Progenitor cell of endocrine pancreas (in vitro differentiated cells): ENCODE measurements at places on chromosomes 1 and 21. TPM values are rescaled to one million over a fixed set of nuclear protein-coding genes. Genes with fewer than 3 reads are reported as not detected.
A peak's percentile ranks its signal among the peaks of the same experiment; 100 is the strongest.

The ASCL5 gene
- total RNA-seq, result 0.26 and 0.36 TPM in 2 replicates

The CYP4A22 gene
- total RNA-seq, result not detected in 2 replicates

The DYRK3 gene
- 8.4 and 9.1 TPM in 2 replicates for total RNA-seq

The SNAP47 gene
- 38.8 and 39.6 TPM in 2 replicates for total RNA-seq

The SPATA1 gene
- 1.9 and 2.5 TPM in 2 replicates for total RNA-seq

The NCMAP gene
- total RNA-seq, result 1.3 and 1.7 TPM in 2 replicates

The SLAMF8 gene
- total RNA-seq, result not detected in 2 replicates

DNA sequence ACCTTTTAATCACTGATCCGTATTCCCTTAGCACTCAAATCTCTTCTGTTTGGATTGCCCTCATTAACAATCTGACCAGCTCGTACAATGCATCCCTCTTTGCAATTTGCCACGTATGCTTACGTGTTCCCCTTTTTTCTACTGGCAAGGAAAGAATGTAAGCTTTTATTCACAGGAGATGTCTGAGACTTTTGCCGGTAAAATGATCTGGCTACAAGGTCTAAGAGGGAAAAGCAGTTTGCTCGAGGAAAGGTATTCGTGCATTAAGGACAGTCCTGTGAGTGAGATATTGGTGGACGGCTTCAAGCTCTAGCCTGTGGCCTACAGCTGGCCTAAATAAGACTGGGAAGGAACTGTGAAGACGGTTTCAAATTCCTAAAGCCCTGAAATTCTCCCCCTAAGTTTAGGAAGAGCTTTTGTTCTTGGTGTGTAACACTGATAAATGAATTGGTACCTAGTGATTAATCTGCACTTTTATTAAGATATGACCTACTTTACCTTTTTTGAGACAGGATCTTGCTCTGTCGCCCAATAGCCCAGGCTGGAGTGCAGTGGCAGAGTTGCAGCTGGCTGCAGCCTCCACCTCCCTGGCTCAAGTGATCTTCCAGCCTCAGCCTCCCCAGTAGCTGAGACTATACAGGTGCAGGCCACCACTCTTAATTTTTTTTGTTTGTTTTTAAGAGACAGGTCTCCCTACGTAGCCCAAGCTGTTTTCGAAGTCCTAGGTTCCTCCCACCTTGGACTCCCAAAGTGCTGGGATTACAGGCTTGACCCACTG lies 895 bp upstream of the UBR4 start:
- H3K27me3 ChIP-seq, result no peaks in the 10 kb centered on the region
- no peaks in the 10 kb centered on the region for H3K36me3 ChIP-seq

- H3K36me3 ChIP-seq, result no peaks in the 10 kb centered on the region
- H3K4me1 ChIP-seq, result peaks cover 31% of the 10 kb centered on the region
- DNase-seq, result peak; percentile 49
- H3K4me3 ChIP-seq, result peak overlapping the region; percentile 96
Observed at GRCh38 chr1:214552174-214552608, 789 bp upstream of the PTPN14 start.

GRCh38 chr1:65279070-65279779 lies 30.1 kb upstream of the DNAJC6 start:
- peaks cover 20% of the 10 kb centered on the region for H3K4me1 ChIP-seq
- no peaks in the 10 kb centered on the region for H3K36me3 ChIP-seq
- no peak overlapping the region for H3K27ac ChIP-seq
- DNase-seq, result no peak

GRCh38 chr1:176691251-176692228 lies 228.6 kb downstream of the PAPPA2 start:
- no peak overlapping the region for H3K4me3 ChIP-seq
- peak overlapping the region; percentile 73 for H3K27ac ChIP-seq
- no peaks in the 10 kb centered on the region for H3K27me3 ChIP-seq
- H3K4me1 ChIP-seq, result peaks cover 14% of the 10 kb centered on the region
- DNase-seq, result no peak

GRCh38 chr1:99577313-99577712 lies 68.6 kb upstream of the PALMD start:
- H3K36me3 ChIP-seq, result no peaks in the 10 kb centered on the region
- DNase-seq, result no peak
- no peak overlapping the region for H3K27ac ChIP-seq
- H3K4me3 ChIP-seq, result no peak overlapping the region
- peaks cover 35% of the 10 kb centered on the region for H3K4me1 ChIP-seq

GRCh38 chr1:24257373-24257772 lies 61.8 kb upstream of the GRHL3 start:
- peaks cover under 1% of the 10 kb centered on the region for H3K27me3 ChIP-seq
- no peak overlapping the region for H3K4me3 ChIP-seq
- no peak for DNase-seq
- no peaks in the 10 kb centered on the region for H3K4me1 ChIP-seq

DNA sequence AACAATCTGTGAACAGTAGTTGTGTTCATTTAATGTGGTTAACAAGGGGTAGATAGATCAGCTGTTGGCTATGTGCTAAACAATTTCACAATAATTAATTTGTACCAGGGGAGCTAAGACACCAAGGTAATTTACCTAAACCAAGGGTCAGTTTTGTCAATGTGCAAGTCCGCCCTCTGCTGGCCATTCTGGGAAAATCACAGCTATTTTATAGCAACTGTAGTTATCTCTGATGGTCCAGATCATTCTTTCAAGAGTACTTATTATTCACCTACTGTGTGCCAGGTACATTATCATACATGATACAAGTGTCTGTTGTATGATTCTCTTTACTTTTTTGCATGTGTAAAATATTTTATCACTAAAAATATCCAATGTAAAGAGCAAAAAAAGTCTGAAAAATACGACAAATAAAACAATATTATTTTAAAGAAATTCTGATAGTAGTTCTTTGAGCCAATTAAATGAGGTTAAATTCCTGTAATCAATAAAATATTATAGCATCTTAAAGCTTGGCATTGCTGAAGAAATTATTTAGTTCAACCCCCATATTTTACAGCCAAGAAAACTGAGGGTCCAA lies 312.3 kb upstream of the FAM78B start:
- H3K27me3 ChIP-seq, result no peaks in the 10 kb centered on the region
- peak; percentile 34 for DNase-seq
- no peak overlapping the region for H3K4me3 ChIP-seq
- no peak overlapping the region for H3K27ac ChIP-seq
- peaks cover 4% of the 10 kb centered on the region for H3K4me1 ChIP-seq

- no peak overlapping the region for H3K4me3 ChIP-seq
- H3K27ac ChIP-seq, result peak overlapping the region; percentile 1
- H3K27me3 ChIP-seq, result peaks cover 31% of the 10 kb centered on the region
- DNase-seq, result peak; percentile 57
Observed at GRCh38 chr1:207885129-207886032, 25.5 kb downstream of the CD34 start.

GRCh38 chr1:228860911-228861831 lies 125.9 kb downstream of the RHOU start:
- peak overlapping the region; percentile 91 for H3K27ac ChIP-seq
- H3K27me3 ChIP-seq, result no peaks in the 10 kb centered on the region
- H3K36me3 ChIP-seq, result no peaks in the 10 kb centered on the region
- H3K4me1 ChIP-seq, result peaks cover 54% of the 10 kb centered on the region
- no peak for DNase-seq

GRCh38 chr1:11280719-11281376 lies 7.8 kb downstream of the UBIAD1 start:
- no peak overlapping the region for H3K27ac ChIP-seq
- H3K4me1 ChIP-seq, result peaks cover 5% of the 10 kb centered on the region
- H3K27me3 ChIP-seq, result no peaks in the 10 kb centered on the region
- H3K4me3 ChIP-seq, result no peak overlapping the region
- H3K36me3 ChIP-seq, result peaks cover 4% of the 10 kb centered on the region
- no peak for DNase-seq

DNA sequence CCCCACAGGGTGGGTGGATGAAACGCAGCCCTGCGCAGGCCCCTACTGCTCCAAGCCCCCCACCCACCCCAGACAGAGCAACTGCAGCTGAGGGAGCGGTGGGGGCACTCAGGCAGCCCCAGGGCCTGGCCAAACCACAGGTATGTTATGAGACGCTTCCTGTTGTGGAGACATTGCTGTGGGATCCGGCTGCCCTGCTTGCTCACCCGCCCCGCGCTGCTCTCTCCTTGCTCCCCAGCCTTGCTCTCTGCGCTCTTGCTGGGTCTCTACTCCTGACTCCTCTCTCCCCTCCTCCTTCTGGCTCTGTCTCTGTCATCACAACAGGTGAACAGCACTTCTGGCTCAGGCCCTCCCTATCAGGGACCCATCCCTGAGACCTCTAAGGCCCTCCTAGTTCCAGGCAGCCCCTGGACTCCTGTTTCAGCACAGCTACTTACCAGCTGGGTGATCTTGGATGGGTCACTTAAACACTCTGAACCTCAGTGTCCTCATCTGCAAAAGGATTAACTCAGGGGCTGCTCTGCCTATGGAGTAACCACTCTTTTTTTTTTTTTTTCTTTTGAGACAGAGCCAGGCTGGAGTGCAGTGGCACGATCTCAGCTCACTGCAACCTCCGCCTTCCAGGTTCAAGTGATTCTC lies 15.9 kb downstream of the COL8A2 start:
- H3K27ac ChIP-seq, result no peak overlapping the region
- DNase-seq, result no peak
- H3K4me1 ChIP-seq, result no peaks in the 10 kb centered on the region
- H3K27me3 ChIP-seq, result peaks cover 9% of the 10 kb centered on the region
- no peaks in the 10 kb centered on the region for H3K36me3 ChIP-seq
- no peak overlapping the region for H3K4me3 ChIP-seq

DNA sequence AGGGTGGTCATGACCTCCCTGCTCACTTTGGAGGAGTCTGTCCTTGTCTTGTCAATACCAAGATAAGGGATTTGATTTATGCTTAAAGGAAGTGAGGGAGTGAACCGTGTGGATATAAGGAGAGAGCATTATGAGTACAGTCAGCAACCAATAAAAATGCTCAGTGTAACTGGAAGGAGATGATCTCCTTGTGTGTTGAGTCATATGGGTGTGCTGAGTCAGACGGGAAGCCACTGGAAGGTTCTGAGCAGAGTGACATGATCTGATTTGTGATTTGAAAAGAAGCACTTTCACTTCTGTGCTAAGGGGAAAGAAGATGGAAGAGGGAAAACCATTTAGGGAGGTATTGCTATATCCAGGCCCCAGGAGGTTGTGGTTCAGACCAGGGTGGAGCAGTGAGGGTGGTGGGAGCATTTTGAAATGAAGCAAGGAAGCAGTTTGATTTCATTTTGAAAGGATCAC lies 2.5 kb upstream of the BCL10 start:
- H3K27me3 ChIP-seq, result no peaks in the 10 kb centered on the region
- H3K4me3 ChIP-seq, result no peak overlapping the region
- no peak for DNase-seq
- H3K4me1 ChIP-seq, result peaks cover 16% of the 10 kb centered on the region
- no peak overlapping the region for H3K27ac ChIP-seq
- no peaks in the 10 kb centered on the region for H3K36me3 ChIP-seq

GRCh38 chr1:214224611-214225354 lies 56.2 kb upstream of the SMYD2 start:
- peaks cover 50% of the 10 kb centered on the region for H3K27me3 ChIP-seq
- H3K4me1 ChIP-seq, result peaks cover 10% of the 10 kb centered on the region

DNA sequence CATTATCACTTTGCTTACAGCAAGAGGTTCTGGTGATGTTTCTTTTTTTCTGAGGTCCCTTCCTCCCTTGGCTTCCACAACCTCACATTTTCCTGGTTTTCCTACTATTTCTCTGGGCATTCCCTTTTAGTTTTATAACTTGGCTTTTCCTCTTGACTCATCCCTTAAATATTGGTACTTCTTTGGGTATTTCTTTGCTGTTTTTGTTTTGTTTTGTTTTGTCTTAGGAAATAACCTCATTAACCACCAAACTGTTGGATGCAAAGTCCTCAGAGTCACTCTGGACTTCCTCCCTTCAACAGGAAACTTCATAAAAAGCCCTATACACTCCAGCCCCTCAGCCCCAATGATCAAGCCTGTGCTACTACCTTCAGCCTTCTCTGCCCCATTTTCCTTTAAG lies 211.1 kb downstream of the DUSP10 start:
- H3K27ac ChIP-seq, result no peak overlapping the region
- no peaks in the 10 kb centered on the region for H3K4me1 ChIP-seq
- no peak overlapping the region for H3K4me3 ChIP-seq
- no peaks in the 10 kb centered on the region for H3K36me3 ChIP-seq
- DNase-seq, result no peak

DNA sequence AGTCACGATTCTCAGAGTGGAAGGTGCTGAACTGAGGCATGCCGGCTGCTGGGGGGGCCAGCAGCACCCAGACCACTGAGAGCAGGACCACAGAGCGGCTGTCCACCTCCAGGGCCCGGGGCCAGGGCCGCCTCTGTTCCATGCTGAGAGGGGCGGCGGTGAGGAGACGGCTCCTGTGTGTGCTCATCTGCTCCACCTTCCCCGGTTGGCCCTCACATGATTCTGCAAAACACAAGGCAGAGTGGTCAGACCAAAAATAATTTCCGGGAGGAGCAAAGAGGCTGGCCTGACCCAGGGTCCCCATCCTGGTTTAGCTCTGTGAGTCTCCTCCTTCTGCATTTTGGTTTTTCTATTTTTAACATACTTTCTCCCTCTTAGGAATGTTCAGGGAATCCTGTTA lies 26.4 kb downstream of the PLXNA2 start:
- no peak overlapping the region for H3K4me3 ChIP-seq
- peaks cover 2% of the 10 kb centered on the region for H3K27me3 ChIP-seq
- H3K36me3 ChIP-seq, result peaks cover 18% of the 10 kb centered on the region
- peaks cover 11% of the 10 kb centered on the region for H3K4me1 ChIP-seq

GRCh38 chr1:33298623-33299277 lies 22.1 kb downstream of the A3GALT2 start:
- peak overlapping the region; percentile 52 for H3K27ac ChIP-seq
- DNase-seq, result peak; percentile 48
- H3K27me3 ChIP-seq, result no peaks in the 10 kb centered on the region
- no peak overlapping the region for H3K4me3 ChIP-seq
- no peaks in the 10 kb centered on the region for H3K4me1 ChIP-seq

GRCh38 chr1:227299241-227299627 lies 19.1 kb downstream of the CDC42BPA start:
- no peaks in the 10 kb centered on the region for H3K27me3 ChIP-seq
- no peaks in the 10 kb centered on the region for H3K4me1 ChIP-seq
- no peak for DNase-seq
- no peak overlapping the region for H3K27ac ChIP-seq
- no peak overlapping the region for H3K4me3 ChIP-seq
- H3K36me3 ChIP-seq, result no peaks in the 10 kb centered on the region

DNA sequence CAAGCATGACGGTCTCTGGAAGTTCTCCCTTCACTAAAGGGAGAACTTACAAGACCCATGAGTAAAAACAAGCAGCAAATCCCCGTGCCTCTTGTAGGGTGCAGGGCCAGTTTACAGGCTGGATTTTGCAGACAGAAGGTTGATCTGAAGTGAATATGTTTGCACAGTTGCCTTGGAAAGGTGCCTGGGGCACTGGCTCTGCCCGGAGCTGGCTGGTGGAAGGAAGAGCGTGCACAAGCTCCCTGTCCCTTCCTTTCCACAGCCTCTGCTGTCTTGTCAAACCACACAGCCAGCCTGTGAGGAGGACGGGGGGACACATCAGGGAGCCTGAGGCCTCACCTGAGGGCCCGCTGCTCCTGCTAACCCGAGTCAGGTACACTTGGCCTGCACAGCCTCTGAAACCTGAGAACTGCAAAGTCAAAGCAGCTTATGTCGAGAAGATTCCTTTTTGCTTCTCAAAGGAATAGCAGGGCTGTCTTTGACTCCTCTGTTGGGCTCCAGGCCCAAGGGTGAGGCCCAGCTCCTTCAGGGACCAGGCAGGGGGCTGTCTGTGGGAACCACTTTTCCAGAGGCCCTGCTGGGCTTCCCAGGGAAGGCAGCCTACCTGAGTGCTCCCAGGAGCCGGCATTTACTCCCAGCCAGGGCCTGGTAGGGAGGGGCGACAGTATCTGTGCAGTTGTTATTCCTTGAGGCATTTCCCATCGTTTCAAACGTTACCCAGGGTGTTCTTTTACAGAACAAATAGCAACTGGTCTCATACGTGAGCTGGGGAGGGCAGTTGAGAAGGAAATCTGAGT lies 251.5 kb downstream of the SIPA1L2 start:
- DNase-seq, result no peak
- peaks cover 7% of the 10 kb centered on the region for H3K27me3 ChIP-seq
- H3K36me3 ChIP-seq, result no peaks in the 10 kb centered on the region
- no peaks in the 10 kb centered on the region for H3K4me1 ChIP-seq

- peaks cover 56% of the 10 kb centered on the region for H3K4me1 ChIP-seq
- peak overlapping the region; percentile 98 for H3K27ac ChIP-seq
- no peaks in the 10 kb centered on the region for H3K36me3 ChIP-seq
Observed at GRCh38 chr1:169484683-169485430, 887 bp downstream of the SLC19A2 start.
